ENCODE measurements at places on chromosomes 7 and 10.

DNA sequence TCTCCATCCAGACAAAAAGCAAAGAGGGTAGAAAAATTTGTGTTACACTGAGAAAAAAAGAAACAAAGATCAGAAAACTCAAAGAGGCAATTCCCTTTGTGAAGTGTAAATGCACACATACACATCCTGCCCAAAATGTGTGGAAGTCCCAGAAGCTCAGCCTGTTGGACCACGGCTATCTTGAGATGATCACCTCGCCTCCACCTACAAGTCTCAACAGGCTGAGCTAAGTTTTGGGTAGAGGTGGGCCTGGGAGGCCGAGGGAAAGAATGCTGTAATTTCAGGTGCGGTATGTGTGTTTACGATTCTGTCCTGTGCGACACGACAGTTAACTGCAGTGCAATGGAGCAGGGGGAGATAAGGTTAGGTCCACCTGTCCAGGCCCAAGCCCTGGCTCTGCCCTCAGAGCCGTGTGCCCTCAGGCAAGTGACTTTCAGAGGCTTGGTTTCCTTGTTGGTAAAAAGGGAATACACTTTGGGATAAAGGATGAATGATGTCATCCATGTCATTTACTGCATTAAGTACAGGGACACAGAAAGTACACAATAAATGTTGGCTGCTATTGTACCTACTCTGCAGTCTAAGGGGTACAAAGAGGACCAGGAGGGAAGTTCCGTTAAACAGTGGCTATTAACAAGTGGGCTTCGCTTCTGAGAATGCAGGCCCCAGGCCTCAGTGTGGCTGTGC lies 67.3 kb downstream of the AFAP1L2 start:
- DNase-seq, result no peak

- no peak for DNase-seq
These were observed 253.7 kb downstream of the PTEN start for GRCh38 chr10:88116971-88117626.

GRCh38 chr7:150940431-150941102 lies 37.6 kb downstream of the KCNH2 start:
- no peak for DNase-seq

- no peak for DNase-seq
These were observed 15.4 kb downstream of the ADCYAP1R1 start for GRCh38 chr7:31067491-31067890.

DNA sequence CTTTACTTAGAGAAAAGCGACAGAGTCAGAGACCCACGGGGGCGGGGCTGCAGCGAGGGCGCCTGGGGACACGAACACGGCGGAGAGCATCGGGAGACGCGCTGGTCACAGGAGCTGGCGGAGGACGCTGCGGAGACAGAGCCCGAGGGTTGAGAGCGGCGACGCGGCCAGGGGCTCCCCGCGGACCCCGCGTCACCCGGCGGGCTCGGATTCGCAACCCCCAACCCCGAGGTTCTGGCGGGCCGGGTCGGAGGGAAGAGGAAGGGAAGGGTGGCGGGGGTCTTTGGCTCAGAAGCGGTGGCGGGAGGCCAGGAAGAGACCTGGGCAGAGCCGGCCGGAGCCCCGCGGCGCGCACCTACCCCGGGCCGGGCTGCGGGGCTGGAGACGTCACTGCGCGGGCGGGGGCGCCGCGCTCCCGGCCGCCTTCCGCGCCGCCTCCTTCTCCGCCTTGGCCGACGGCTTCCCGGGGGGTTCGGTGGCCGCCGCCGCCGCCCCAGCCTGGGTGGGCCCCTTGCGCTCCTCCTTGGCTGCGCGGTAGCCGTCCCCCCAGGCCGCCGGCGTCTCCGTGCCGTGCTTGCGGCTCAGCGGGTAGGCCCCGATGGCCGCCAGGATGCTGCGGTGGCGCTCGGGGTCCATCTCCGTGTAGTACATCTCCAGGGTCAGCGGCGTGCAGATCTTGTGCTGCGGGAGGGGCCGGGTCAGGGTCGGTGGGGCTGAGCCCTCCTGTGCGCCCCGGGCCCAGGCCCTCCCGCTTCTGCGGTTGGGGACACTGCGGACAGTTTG lies 11.1 kb downstream of the CALY start:
- DNase-seq, result no peak

- DNase-seq, result no peak
These were observed 232.7 kb upstream of the TAC1 start for GRCh38 chr7:97499204-97499603.

- DNase-seq, result no peak
These were observed 178.5 kb downstream of the AMPH start for GRCh38 chr7:38452681-38453108.

DNA sequence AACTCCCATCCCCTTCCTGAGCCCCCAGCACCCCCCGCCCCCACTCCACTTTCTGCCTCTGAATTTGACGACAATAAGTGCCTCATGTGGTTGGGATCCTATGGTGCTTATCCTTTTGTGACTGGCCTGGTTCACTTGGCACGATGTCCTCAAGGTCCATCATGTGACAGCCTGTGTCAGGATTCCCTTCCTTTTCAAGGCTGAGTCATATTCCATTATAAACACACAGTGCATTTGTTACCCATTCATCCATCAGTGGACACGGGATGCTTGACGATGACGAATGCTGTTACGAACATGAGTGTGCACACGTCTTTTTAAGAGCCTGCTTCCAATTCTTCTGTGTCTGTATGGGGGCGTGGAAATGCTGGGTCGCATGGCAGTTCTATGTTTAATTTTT lies 26.7 kb downstream of the SHH start:
- DNase-seq, result no peak

- no peak for DNase-seq
These were observed 429.1 kb downstream of the KIF20B start for GRCh38 chr10:90130321-90131086.

- no peak for DNase-seq
These were observed 34.8 kb downstream of the ZMIZ1 start for GRCh38 chr10:79103585-79103984.

GRCh38 chr10:106894692-106895091 lies 269.8 kb downstream of the SORCS1 start:
- DNase-seq, result no peak

DNA sequence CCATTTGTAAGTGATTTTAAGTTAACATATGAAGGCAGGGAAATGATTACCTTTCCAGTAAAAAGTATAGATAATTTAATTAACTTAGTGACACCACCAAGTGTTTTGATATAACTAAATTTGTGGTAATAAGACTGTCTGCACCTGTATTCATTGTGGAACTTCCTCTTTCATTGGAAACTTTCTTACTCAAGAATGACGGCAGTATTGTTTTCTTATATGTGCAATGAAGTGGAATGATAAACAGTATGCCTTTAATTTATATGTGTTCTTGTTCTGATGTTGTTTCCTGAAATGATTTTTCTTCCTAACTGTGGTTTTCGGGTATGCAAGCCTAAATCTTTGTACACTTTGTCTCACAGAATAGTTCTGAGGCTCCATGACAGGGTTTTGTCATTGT lies 46.4 kb downstream of the CASD1 start:
- DNase-seq, result no peak

GRCh38 chr10:95297402-95297801 lies 6.6 kb upstream of the PDLIM1 start:
- DNase-seq, result no peak

GRCh38 chr7:3143869-3144775 lies 100.5 kb upstream of the CARD11 start:
- no peak for DNase-seq

- DNase-seq, result no peak
These were observed 106.0 kb downstream of the CYTH3 start for GRCh38 chr7:6166443-6166891.

DNA sequence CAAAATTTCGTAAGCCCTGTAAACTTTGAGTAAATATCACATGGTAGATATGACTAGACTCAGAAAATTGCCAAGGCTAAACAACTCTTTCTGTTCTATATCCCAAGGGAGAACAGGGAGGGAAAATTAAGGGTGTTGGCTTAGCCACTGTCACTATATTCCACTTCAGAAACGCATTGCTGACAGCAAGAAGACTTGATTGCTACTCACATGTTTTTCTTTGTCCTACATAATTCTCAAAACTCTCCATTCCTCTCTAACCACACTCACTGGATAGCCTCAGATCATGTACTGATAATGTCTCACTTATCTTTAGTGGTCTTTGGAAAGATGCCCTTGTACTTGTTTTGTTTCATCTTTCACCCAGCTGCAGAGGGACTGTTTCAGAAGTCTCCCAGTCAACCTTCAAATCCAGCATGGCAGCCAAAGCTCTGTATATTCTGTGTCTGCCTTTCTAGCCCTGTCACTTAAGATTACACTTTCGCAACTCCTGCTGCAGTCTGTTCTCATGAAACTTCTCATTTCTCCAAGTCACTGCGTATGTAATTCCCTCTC lies 582.4 kb upstream of the FZD8 start:
- DNase-seq, result no peak

GRCh38 chr10:126935263-126935946 lies 30.2 kb downstream of the DOCK1 start:
- DNase-seq, result no peak

- no peak for DNase-seq
These were observed 17.8 kb upstream of the IFIT2 start for GRCh38 chr10:89283936-89284475.

DNA sequence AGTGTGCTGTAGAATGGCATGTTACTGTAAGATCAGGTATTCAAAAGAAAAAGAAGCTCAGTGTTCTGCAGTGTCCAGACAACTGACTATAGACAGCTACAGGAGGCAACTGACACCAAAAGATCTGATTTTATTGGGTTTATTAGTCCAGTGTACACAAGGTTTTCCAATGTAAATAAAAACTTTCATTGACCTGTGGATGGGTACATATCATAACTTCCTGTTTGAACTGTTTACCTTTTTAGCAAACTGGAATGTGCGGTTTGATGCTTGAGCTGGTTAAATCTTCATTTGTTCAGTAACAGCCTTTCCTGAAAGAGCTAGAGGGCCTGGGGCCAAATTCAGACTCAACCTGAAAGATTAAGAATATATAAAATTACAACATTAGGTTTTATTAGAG lies 172.6 kb upstream of the SP8 start:
- DNase-seq, result no peak

DNA sequence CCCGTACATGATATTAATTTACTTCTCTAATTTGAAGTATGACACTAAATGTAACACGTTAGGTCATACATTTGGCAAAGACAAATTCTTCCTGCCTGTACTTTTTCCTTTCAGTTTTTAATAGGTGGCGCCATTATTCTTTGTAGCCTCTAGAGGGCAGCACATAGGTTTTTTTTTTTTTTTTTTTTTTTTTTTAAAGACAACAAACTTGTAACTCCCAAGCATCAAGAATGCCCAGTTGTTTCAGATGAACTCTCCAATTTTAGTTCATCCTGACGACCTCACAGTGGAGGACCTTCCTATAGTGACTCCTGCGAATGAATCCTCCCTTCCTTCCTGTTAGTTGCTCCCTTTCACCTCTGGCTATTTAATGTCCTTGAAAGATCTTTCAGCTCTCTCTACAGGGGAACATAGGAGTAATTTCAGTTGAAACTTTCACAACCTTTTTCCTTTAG lies 139.3 kb upstream of the HDAC9 start:
- no peak for DNase-seq

- no peak for DNase-seq
These were observed 89.4 kb upstream of the PALS2 start for GRCh38 chr7:24483804-24484203.

DNA sequence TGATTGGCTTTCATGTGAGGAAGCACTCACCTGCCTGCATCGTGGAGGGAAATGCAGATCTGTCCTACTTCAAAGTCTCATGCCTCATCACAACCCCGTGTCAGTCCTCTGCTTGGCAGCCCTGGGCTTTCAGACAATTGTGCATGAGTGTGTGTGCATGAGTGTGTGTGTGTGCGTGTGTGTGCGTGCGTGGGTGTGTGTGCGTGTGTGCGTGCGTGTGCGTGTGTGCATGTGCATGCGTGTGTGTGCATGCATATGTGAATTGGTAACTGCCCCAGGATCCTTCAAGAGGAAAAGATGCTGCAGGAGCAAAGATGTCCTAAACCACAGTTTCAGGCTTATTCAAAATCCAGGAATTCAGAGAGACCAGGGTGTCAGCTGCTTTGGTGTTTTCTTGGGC lies 71.3 kb downstream of the LANCL2 start:
- no peak for DNase-seq

DNA sequence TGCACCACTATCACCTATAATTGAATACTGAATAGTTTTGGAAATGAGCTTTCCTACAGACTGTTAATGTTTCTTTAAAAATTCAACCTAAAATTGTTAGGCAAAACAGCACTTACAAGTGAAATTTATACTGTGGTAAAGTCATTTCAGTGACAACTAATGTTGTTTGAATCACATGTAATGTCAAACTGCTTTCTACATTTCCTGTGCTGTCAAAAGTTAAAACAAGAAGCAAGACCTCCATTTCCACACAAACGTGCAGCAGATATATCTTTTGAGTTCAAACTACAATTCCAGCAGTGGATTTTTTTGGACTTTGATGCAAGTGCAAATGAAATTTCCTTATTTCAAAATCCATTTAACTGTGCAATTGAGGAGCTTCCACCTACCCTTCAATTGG lies 199.8 kb downstream of the RNLS start:
- DNase-seq, result no peak

DNA sequence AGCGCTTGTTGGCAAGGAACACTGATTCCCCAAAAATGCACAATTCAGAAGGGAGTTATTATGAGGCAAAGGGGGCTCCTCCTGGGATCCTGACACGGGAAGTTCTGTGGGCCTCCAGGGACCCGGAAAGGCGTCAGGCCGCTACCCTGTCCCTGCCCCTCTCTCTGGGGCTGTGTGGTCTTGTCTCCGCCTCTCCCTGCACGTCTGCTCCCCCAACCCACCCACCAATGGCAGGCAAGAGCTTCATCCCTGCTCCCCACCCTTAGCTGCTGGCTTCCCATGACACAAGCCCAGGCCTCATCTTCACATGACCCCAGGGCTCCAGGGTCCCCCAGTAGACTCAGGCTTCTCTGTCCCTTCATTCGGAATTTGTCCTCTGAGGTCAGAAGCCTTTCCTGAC lies 31.0 kb upstream of the ADRB1 start:
- DNase-seq, result no peak

- no peak for DNase-seq
These were observed 33.9 kb downstream of the TSPAN14 start for GRCh38 chr10:80487791-80488538.

- no peak for DNase-seq
These were observed 81.1 kb downstream of the SVIL start for GRCh38 chr10:29553544-29554250.

DNA sequence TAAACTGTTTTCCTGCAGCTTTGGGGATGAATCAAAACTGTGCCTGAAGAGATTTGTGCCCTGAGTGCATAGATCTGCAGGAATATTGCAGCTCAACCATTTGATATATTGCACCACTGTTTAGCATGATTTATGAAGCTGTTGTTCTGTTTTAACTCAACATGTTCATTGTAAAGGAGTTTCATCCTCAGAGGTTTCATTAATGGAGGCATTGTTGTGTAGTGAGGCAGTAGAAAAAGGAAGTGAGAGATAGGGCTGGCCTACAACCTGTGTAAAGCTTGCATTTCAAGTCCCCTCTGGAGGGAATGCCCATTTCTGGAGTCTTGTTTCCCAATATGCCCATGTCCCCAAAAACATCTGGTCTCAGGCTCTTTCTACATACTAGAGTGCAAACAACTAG lies 67.5 kb downstream of the DNAJC12 start:
- DNase-seq, result no peak

All from esophagus squamous epithelium (tissue), 5 donors.